ENCODE measurements at places on chromosomes 11 and 22.

- H3K36me3 ChIP-seq, result peaks cover 7% of the 10 kb centered on the region
- peaks cover 71% of the 10 kb centered on the region for H3K4me1 ChIP-seq
Observed at GRCh38 chr11:66112601-66113499, 42.8 kb downstream of the PACS1 start.

- H3K4me1 ChIP-seq, result no peaks in the 10 kb centered on the region
- no peaks in the 10 kb centered on the region for H3K27me3 ChIP-seq
- H3K36me3 ChIP-seq, result no peaks in the 10 kb centered on the region
- H3K27ac ChIP-seq, result no peak overlapping the region
Observed at GRCh38 chr11:109783840-109784239, 309.4 kb upstream of the ZC3H12C start.

DNA sequence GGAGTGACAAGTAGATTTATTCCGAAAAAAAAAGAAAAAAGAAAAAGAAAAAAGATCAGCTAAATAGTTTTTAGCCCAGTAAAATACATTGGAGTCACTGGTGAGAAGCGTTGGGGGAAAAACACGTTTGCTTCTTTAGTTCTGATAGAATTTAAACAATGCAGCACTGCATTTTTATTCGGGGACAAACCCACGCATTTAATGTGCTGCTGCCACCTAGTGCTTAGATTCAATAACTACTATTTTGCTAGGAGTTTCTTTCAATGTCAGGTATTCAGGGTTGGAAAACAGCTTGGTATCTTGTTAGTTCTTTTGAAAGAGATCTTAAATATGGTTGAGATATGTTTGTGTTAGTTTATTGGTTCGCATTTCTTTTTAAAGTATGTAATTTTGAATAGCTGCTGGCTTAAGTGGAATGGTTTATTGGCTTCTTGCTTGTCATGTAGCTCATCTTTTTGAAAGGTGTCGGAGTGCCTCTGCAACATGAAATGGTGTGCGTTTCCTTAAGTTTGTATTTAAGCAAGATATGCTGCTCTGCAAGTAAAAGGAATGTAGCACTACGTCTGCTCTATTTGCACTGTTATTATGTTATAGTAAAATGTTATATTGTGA is 41.9 kb downstream of the SVIP start:
- DNase-seq, result peak; percentile 21
- H3K27me3 ChIP-seq, result peaks cover 19% of the 10 kb centered on the region
- H3K4me1 ChIP-seq, result no peaks in the 10 kb centered on the region
- H3K27ac ChIP-seq, result no peak overlapping the region
- no peaks in the 10 kb centered on the region for H3K36me3 ChIP-seq
- no peak overlapping the region for H3K4me3 ChIP-seq

DNA sequence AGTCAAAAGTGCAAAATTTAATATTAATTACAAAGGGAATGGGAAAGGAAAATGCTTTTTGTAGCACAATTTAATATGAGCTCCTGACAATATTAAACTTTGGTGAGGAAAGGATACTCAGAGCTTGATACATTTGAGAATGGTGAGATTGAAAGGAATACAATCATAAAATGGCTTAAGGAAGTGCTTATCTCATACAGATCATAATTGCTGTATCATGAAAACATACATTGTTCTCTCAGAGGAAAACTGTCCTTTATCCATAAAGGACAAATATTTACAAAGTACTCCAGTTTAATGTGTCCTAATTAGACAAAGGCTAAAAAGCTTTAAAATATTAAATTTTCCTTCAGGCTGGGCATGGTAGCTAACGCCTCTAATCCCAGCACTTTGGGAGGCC is 260.4 kb downstream of the TMEM135 start:
- H3K4me1 ChIP-seq, result peaks cover 8% of the 10 kb centered on the region
- no peak for DNase-seq
- H3K27ac ChIP-seq, result no peak overlapping the region
- H3K27me3 ChIP-seq, result no peaks in the 10 kb centered on the region

GRCh38 chr11:79488286-79488685 is 47.5 kb upstream of the TENM4 start:
- no peaks in the 10 kb centered on the region for H3K27me3 ChIP-seq
- H3K4me1 ChIP-seq, result no peaks in the 10 kb centered on the region
- no peaks in the 10 kb centered on the region for H3K36me3 ChIP-seq
- no peak overlapping the region for H3K27ac ChIP-seq

GRCh38 chr11:33646629-33647028 is 54.0 kb downstream of the C11orf91 start:
- H3K27ac ChIP-seq, result no peak overlapping the region
- H3K4me1 ChIP-seq, result no peaks in the 10 kb centered on the region
- H3K4me3 ChIP-seq, result no peak overlapping the region
- peaks cover 51% of the 10 kb centered on the region for H3K27me3 ChIP-seq
- no peak for DNase-seq
- no peaks in the 10 kb centered on the region for H3K36me3 ChIP-seq

DNA sequence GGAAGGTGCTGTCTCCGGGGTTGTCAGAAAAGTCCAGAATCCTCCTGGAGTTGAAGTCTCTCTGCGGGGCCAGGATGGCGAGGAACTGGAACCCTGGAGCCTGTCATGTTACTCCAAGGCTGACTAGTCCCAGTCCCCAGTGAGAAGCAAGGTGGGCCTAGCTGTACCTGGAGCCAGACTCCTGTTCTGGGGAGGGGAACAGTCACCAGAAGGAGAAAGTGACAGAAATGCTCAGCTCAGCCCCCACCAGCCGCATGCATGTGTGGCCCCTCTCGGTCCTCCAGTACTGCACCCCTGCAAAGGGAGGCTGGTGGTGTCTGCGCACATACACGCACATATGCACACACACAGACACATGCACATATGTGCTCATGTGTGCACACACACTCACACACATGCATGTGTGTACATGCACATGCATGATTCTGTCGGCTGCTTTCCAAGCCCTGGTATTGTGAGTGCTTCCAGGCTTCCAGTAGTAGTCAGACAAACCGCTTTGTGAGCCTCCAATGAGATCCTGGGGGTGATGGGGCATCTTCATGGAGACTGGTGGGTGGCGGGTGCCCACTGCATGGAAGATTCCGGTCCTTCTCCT is 54.3 kb downstream of the RTL6 start:
- no peak overlapping the region for H3K4me3 ChIP-seq
- H3K27me3 ChIP-seq, result peaks cover 6% of the 10 kb centered on the region
- DNase-seq, result no peak
- H3K27ac ChIP-seq, result peak overlapping the region; percentile 69
- no peaks in the 10 kb centered on the region for H3K4me1 ChIP-seq

- H3K4me3 ChIP-seq, result no peak overlapping the region
- H3K4me1 ChIP-seq, result no peaks in the 10 kb centered on the region
- H3K27me3 ChIP-seq, result peaks cover 39% of the 10 kb centered on the region
Observed at GRCh38 chr11:69540118-69541000, 58.9 kb downstream of the LINC01488 start.

GRCh38 chr11:61353131-61354067 is 8.3 kb downstream of the CYB561A3 start:
- H3K27ac ChIP-seq, result no peak overlapping the region
- peaks cover 31% of the 10 kb centered on the region for H3K36me3 ChIP-seq
- H3K4me3 ChIP-seq, result no peak overlapping the region
- DNase-seq, result no peak
- H3K27me3 ChIP-seq, result no peaks in the 10 kb centered on the region
